ENCODE measurements at places on chromosomes 1 and 21.

DNA sequence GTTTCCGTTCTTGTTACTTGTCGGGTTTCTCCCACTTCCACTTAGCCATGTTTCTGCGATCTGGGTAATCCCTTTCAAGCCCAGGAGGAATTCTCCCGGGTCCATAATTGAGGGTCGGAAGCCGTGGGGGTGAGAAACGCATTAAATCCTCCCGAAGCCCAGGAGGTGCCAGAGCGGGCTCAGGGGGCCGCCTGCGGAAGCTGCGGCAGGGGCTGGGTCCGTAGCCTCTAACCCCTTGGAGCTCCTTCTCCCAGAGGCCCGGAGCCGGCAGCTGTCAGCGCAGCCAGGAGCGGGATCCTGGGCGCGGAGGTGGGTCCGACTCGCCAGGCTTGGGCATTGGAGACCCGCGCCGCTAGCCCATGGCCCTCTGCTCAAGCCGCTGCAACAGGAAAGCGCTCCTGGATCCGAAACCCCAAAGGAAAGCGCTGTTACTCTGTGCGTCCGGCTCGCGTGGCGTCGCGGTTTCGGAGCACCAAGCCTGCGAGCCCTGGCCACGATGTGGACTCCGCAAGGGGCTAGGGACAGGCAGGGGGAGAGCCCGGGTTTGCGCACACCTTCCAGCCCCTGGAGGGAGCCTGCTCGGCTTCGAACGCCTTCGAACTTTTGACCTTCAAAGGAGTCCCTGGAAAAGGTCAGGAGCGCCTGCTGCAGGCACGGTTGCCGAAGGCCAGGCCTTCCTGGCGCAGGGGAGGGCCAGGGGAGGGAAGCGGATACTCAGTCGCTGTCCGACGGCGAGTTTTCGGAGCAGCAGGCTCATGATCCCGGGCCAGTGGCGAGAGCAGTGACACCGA is 1.7 kb upstream of the SIM2 start:
- no peak for DNase-seq

GRCh38 chr1:21251773-21252471 is 38.3 kb downstream of the ECE1 start:
- DNase-seq = peak; percentile 76

GRCh38 chr1:26861286-26861701 is 1.7 kb upstream of the SFN start:
- DNase-seq = peak; percentile 53

DNA sequence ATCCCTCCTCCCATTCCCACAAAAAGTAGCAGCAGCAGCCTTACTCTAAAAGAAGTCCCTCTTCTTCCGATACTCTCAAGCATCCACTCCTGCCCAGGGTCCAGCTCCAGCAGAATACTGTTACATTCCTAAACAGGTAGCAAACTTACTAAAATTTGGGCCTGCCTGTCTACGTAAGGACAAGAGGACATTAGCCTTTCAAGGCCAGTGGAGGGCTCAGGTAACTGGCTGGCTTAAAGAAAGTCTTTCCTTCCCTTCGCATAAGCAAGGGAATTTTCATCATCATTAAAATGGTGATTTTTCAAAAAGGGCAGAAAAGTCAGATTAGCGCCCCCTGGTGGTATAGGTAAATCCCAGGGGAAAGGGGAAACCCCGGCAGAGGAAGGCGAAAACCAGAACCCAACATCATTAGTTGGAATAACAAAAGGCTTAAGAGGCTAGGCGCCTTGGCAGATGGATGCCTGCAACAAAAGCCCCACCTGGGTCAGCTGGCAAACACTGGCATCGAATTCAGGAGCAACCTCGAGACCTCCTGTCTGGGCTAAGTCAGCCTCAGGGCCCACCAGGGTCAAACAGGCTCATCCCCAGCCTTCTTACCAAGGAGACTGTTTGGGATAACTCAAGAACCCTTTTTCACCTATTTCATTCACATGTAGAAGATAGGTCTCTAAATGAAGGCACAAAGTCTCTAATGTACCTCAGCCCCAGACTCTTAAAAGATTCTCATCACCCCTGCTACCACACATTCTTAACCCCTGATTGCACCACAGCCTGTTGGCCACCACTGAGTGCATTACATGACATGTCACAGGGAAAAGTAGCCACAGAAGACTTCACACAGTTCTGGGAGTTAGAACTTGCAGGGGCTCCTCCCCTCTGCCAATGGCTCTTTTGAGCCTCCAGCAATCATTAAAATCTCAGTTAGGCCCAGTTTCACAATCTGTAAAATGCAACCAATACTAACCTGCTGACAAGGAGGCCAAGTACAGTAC is 36.7 kb downstream of the ERI3 start:
- DNase-seq = peak; percentile 24

- no peak for DNase-seq
Measured at GRCh38 chr1:246591958-246592357, 25.7 kb downstream of the CNST start.

DNA sequence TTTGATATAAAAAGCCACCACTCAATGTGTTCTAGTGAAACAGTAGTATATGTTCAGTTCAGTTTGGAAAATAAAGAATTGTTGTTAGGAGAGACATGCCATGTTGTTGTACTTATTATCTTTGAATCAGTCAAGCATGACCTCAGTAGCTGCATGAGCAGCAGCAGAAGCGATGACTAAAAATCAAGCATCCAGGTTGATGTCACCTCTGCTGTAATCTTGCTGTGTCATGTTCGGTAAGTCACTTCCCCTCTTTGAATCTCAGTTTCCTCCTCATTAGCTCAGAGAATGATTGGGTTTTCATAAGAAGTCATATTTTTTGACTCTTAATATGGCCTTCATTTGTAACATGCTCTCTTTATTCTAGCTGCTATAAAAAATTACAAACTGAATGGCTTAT is 428.4 kb upstream of the B3GALT2 start:
- DNase-seq = peak; percentile 71

DNA sequence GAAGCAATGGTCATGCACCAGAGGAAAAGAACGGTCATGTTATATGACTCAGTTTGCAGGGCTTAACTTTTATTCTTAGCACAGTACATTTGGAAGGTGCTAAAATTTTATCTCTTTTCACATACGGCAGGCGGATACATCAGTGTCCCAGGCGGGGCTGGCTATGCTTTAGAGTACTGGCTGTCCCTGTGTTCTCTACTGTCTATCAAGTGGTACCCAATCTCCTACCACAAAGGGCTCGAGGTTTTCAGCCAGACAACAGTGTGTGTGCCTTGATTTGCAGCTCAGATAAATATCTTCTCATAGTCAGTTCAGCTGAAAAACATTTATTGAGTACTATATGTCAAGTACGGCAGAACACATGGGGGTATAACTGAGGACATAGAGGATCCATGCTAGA is 65.3 kb downstream of the URB2 start:
- DNase-seq = no peak

DNA sequence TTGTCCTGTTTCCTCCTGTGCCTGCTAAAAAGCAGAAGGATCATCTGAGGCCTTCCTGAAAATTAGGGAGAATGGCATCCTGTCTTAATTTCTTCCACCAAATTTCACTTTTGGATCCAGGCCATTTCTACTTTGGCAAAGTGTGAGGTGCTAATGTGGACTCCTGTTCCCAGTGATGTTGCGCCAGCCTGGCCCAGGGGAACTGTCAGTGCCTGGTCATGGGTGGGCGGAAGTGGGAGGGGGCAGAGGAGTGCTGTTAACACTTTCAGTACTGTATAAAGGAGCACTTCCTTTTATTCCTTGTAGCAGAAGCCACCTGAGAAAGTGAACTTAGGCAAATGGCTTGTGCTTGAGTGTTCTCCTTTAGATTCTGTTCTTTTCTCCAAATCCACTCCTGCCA is 19.9 kb downstream of the ELAPOR1 start:
- no peak for DNase-seq

DNA sequence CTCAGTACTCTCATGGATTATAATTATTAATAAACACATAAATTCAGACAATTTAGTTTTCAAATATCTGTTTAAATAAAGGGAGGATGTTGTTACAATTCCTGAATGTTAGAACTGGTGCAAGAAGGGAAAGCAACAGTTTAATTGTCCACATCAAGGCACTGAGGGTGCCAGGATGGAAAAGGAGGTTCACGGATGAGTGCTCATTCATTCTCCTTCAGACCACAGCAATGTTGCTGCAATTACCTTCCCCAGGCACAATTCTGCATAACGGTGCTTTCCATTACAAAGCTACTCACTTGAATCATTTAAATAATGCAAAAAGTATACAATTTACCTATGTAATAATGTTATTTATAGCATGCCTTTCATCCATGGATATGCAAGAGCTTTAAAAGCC is 52.3 kb upstream of the COG2 start:
- DNase-seq = no peak

- peak; percentile 63 for DNase-seq
Measured at GRCh38 chr1:176374967-176375569, 87.9 kb upstream of the PAPPA2 start.

DNA sequence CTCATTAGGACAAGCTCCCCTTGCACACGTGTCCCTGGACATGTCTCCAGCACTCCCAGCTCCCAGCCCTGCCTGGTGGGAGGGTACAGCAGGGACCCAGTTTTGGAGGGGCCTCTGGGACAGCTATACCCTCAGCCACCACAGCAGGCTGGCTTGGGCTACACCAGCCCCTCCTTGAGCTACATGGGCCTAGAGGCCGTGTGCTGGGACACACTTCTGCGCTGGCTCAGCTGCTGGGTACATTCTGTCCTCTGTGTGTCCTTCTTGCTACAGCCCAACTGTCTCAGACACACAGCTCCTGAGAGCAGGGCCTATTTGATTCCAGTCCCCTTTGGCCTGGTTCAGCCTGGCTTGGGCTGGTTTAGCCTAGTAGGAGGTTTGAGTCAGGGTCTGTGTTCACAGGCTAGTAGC is 26.7 kb downstream of the DMAP1 start:
- no peak for DNase-seq

DNA sequence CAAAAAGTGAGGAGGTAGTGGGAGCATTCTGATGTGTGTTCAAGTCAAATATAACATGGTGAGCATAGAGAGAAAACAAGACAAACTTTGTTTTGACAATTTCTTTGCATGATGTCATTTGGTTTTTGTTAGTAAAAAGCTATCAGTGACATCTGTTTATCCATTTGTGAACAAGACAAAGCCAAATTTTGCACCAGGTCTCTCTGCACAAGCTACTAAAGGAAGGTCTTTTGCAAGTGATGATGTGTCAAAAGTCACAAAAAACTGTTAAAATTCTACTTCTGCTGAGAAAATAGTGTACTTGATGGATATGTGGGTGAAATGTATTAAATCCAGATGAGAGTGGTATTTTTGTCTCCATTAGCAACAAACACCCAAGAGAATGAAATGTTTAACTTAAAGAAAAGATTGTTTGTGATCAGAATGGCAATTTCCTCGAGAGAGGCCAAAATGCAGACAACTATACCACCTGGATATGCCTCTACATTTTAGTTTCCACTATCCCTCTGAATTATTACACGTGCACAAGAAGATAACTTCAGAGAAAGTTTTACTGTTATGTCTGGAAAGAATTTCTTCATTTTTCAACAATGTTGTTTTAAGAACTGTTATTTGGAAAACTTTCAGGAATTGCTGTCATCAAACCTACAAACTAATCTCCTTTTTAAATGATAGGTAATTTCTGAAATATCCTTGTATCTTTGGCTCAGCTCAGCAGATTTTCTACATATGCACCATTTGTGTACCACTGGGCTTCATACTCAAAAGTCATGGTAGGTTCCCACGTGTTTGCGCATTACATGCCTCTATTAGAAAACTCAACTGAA is 807.4 kb upstream of the ADGRL2 start:
- DNase-seq = no peak

- no peak for DNase-seq
Measured at GRCh38 chr1:31399976-31400375, 13.0 kb upstream of the SERINC2 start.

- no peak for DNase-seq
Measured at GRCh38 chr1:117641536-117641935, 35.7 kb downstream of the TENT5C start.

GRCh38 chr1:30706528-30706927 is 16.9 kb downstream of the MATN1 start:
- no peak for DNase-seq

GRCh38 chr1:30616759-30617158 is 106.6 kb downstream of the MATN1 start:
- no peak for DNase-seq

DNA sequence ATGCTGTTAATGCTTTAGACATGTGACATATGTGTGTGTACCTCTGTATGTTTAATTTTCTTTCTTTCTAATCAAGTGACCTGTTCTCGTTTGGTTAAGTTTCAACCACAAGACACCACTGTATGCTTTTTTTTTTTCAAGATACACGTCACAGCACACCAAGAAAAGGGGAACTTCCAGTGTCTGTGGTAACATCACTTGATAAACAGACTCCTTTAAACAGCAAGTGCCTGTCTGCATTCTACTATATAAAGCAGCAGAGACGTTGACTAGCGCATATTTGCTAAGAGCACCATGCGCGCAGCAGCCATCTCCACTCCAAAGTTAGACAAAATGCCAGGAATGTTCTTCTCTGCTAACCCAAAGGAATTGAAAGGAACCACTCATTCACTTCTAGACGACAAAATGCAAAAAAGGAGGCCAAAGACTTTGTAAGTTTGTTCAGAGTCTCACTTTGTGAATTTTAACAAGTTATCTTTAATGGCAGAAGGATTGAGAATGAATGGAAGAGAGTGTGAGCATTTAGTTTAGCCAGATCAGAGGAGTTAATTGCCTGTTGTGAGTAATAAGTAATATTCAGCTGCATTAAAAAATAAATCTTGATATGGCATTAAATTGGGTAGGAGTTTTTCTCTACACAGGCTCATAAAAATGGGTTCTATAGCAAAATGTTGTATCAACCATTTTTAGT is at the start of gene RGS1:
TSS of gene RGS1 (plus strand) at position 275 of the 691 bp plus-strand sequence. CDS start at position 295, 20 bp downstream.
- DNase-seq = no peak

DNA sequence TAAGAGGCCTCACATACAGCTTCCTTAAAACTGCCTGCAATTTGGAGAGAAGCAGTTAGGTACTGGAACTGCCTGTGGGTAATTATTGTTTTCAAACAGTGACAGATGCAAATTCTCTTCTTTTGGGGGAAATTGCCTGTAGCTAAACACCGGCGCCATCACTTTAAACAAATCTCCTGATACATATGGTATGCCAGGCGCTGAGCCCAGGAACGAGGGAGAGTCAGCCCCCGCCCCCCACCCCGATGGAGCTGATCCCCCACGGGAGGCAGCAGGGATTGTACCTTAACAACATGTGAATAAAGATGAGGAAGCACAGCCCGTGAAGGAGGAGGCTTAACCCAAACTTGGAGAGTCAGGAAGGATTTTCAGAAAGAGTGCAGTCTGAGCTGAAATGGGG is 7.1 kb downstream of the TMEM51 start:
- DNase-seq = no peak

GRCh38 chr1:12380326-12381249 is 150.8 kb downstream of the VPS13D start:
- no peak for DNase-seq
